Stimulated activated CD4-positive, alpha-beta T cell treated with anti-CD3 and anti-CD28 coated beads, TNF-alpha, amount 100 ng/mL, for 48 hours (primary cell): ENCODE measurements at places on chromosomes 11 and 22.

GRCh38 chr11:22342211-22343031 lies 4.2 kb downstream of the SLC17A6 start:
- no peak for DNase-seq

GRCh38 chr11:6203327-6203726 lies 2.0 kb upstream of the C11orf42 start:
- DNase-seq, result no peak

DNA sequence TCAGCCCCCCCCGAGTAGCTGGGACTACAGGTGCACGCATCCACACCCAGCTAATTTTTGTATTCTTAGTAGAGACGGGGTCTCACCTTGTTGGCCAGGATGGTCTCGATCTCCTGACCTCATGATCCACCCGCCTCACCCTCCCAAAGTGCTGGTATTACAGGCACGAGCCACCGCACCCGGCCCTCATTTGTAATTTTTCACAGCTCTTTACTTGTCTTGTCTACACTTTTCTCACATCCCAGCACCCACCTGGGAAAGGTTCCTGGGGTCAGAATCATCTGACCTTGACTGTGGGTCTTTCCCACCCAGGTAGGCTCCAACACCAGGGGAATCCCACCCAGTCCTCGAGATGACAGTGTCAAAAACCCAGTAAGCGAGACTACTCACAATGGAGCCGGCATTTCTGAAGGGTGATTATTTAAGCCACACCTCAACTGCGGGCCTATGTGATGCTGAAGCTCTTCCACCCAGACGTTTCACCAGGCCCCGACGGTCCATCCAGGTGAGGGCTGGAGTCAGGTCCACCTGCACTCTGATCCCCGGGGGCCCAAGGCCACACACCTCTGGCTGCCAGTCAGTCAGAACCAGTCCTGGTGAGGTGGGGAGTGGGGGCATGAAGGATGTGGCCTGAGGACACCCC lies 23.4 kb downstream of the CELSR1 start:
- no peak for DNase-seq

DNA sequence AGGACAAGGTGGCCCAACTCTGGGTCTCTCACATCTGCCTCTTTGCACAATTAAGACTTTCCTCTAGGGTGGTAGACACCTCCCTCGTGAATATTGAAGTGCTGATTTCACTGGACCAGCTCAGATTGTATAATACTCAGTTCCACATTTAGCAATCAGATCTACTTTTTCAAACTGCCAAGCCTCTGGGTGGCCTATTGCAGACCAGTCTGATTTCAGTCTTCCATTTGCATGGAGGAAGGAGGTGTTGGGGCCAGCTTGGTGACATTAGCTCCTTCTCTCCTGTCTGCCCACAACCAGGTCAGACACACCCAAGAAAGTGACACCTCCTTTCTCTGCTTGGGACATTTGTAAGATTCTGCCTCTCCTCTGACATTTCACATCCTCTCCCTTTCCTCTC lies 78.2 kb downstream of the PPFIBP2 start:
- no peak for DNase-seq

- no peak for DNase-seq
These were observed 164.3 kb downstream of the AASDHPPT start for GRCh38 chr11:106241601-106242257.

DNA sequence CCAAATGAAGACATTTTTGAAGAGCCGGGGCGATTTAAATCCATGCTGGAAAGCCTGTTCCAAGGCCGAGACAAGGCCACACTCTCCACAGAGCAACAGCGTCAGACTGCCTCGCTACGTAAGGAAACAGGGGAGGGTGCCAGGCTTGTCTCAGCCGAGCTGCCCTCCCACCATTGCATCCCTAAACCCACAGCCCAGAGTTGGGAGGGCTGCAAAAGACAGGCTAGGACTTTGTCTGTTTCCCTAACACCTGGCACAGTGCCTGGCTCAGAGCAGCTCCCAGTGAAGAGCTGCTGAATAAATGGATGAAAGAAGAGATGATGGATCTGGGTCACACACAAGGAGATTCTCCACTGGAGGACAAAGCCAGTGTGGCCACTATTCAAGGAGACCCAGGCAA lies 51.3 kb upstream of the SCUBE2 start:
- no peak for DNase-seq

GRCh38 chr11:131386408-131386807 lies 16.0 kb downstream of the NTM start:
- no peak for DNase-seq

DNA sequence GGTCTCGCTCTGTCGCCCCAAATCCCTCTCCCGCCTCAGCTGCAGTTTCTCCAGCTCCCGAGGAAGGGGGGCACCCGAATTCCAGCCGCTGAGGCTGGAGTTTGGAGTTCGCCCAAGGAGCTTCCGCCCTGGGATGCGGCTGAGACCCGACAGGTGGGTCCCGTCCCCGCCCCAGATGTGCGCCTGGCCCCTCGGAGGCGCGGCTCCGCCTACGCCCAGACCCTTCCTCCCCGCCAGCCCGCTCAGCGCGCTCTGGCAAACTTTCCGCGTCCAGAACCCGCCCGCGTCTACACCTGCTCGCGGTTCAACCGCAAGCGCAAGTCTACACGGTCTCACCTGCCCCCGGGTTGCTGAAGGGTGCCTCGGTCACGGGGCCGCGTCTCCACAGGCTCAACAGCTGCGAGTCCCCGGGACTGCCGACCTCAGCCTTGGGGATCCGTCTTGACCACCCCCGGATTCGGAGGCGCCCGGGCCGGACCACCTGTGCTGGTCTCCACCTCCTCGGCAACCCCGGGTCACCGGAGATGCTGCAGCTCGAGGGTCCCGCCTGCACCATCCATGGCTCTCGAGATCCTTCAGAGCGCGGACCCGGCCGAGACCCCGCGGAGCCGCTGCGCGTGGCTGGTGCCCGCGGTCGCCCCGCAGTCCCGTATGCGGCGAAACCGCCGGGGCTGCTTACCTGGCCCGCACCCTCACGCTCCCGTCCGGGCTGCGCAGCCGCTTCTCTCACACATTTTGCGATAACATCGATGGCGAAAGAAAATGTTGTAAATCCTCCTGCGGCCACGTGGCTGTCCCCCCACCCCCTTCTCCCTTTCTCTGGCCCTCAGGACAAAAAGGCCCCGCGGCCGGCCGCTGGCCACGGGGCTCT lies 63.6 kb downstream of the NFAM1 start:
- peak; percentile 16 for DNase-seq

DNA sequence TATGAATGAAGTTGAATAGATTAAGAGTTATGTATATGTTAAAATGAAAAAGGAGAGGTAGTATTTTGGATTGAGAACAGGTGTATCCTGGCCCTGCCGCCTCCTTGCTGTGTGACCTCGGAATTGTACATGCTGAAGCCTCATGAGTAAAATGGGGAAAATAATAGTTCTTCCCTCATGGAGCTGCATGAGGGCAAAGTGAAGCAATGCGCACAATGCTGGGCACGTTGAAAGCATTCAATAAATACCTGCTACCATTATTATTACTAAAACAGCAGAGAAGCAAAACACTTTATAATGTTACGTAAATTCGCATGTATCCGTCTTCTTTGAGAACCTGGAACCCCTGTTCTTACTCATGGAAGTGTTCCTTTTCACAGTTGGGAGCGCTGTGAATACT lies 5.7 kb downstream of the AMOTL1 start:
- DNase-seq, result no peak

DNA sequence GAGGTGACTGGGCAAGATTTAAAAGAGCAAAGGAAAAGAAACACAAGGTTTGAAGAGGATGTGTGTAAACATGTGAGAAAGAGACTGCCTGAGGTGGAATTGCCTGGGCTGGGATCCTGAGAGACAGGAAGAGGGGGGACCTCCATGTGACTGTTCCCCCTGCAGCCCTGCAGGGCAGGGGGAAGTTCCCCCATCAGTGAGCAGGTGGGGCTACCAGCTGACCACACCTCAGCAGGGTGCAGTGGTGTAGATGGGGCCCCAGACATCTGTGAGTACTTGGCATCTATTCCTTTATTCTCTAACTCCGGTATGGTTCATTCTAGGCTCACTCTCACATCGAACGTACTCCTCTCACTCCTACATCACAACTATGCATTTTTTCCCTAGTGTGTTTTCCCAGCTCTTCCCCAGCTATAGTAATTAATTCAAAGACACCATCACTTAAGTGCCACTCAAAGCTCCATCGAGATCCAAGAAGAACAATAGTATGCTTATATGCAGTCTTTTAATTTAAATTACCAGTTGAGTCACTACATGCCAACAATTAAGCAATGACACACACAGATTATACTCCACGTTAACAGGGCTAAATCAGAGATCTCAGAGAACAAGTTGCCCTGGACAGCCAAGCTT lies 42.7 kb downstream of the LGR4 start:
- DNase-seq, result no peak

- no peak for DNase-seq
These were observed 38.2 kb downstream of the TOM1 start for GRCh38 chr22:35337932-35338331.

GRCh38 chr11:3108183-3108721 lies 51.0 kb upstream of the CARS1 start:
- DNase-seq, result no peak

DNA sequence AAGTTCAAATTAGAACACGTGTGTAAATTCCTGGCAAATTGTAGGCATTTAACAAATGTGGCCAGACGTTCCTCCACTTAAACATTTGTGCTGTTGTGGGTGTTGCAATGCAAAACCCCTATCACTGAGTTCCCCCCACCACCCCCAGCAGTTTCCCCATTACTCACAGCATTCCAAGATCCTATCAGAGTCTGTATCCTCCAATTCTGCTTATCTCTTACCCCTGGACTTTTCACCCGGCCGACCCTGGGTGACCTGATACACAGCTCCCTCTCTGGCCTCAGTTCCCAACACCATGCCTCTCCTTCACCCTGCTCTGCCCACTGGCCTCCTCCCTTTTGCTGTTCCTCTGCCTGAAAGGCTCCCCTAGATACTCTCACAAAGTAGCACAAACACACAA lies 31.4 kb upstream of the AQP11 start:
- no peak for DNase-seq

DNA sequence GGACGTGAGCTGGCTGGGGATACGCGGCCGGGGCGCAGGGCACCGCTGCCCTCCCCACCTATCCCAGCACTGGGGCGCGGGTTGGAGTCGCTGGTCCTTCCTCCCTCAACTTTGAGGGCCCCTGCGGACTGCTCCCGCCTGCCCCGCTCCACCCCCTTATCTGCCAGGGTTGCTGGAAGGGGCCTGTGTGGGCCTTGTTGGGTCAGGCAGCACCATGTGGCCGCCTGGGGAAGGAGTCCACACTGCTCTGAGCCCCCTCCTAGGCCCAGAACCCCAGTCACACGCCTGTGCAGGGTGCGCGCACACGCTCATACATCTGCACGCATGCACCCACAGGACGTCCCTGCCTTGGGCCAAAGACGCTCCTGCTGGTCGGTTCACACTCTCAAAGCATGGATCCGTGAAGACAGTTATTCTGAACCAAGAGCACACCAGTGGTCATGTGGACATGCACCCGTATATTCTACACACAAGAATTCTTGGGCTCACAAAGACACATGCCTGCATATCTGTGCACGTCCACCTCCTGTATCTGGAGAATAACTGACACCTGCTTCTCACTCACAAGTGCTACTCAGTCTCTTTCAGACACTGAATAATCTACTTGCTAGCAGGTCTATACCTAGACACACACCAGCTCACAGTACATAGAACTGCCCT lies 710 bp downstream of the TUB start:
- DNase-seq, result no peak

- DNase-seq, result no peak
These were observed at the start of gene MOV10L1 for GRCh38 chr22:50089682-50090411. Gene MOV10L1, plus strand, starts transcription at chr22:50090006. Its CDS starts 83 bp downstream, at chr22:50090089.

DNA sequence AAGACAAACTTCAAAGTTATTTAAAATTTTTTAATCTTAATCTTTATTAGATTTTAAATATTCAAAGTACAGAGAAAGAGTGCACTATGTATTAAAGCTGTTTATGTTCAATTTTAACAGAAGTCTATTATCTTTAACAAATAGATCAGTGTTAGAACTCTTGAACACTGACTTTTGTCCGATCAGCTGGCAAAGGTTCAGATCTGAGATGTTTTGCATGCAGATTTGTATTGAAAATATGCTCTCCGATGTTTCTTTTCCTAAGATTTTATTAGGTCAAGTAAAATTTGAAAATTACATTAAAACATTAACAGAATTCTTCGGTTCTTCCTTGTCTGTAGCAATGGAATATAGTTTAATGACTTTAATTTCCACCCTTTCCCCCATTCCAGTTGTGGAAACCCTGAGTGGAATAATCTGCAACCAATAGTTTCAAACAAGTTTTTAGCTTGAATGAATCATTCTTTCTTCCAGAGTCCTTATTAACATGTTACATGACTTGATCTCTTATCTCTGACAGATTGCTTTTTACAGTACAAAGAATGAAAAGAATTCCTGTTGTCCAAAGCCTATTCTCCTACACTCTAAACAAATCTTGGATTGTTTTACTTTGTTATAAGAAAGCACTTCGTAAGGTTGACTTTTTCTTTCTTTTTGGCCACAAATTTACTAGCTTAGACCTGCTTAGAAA lies 11.4 kb upstream of the TCP11L1 start:
- no peak for DNase-seq

- DNase-seq, result peak; percentile 44
These were observed 88.4 kb downstream of the PDE2A start for GRCh38 chr11:72585762-72586311.

- no peak for DNase-seq
These were observed 134.2 kb upstream of the NECTIN1 start for GRCh38 chr11:119863236-119863635.

GRCh38 chr22:18970176-18970947 lies 34.3 kb upstream of the PRODH start:
- DNase-seq, result no peak

- no peak for DNase-seq
These were observed 94.3 kb upstream of the BMAL1 start for GRCh38 chr11:13183094-13183825.

DNA sequence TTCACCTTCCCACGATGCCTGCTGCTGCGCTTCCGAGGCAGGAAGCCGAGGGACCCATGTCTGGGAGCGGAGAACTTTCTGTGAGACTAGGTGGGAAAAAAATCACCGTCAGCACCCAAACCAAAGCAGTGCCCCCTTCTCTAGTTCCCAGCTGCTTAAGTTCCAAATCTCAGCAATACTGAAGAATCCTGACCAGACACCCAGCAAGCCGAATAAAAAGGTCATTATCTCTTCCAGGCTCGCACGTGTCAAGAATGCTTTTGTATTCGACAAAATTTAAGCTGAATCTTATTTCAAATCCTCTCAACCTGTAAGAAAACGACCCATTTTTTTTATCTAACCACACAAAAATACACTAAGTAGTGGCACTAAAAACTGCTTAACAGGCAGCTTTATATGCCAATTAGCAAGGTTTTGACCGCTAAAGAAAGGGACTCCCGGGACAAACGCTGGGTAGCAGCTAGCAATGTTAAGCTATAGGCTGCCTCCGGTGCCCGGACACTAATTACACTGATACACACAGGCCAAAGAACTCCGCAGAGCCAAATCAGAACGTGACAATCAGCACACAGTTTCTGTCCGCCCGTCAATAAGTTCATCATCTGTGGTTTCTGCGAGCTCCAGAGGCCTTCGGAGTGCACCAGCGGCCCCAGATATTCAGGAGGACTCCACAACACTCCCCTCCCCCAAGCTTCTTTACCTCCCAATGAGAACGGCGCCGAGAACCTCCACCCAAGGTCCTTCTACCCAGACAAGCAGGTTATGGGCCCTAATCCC lies 728 bp downstream of the RPL3 start:
- no peak for DNase-seq

GRCh38 chr11:14390669-14391068 lies 31.7 kb upstream of the RRAS2 start:
- no peak for DNase-seq
